ENCODE measurements at places on chromosomes 6 and 20.

DNA sequence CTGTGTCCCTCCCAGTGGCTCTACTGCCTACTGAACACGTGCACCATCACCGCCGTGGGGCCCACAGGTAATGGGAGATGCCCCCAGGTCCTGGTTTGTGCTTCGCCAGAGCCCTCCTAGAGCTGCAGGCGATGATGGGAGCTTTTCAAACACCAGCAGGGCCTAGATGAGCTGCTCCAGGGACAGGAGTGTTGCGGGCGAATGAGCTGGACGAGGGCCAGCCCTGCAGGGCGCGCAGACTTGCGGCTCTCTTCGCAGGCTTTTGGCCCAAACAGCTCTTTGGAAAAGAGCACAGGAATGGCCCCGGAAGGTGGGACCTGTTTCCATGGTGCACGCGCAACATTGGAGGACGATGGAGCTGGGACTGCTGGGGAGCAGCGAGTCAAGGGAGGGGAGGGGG is 409.3 kb upstream of the SULF2 start:
- no peak for DNase-seq

GRCh38 chr20:3173610-3174441 is 477 bp upstream of the LZTS3 start:
- DNase-seq = peak; percentile 74

GRCh38 chr20:54585217-54585616 is 109.8 kb downstream of the DOK5 start:
- DNase-seq = no peak

- DNase-seq = no peak
These were observed 16.1 kb upstream of the STK38 start for GRCh38 chr6:36563237-36563927.

DNA sequence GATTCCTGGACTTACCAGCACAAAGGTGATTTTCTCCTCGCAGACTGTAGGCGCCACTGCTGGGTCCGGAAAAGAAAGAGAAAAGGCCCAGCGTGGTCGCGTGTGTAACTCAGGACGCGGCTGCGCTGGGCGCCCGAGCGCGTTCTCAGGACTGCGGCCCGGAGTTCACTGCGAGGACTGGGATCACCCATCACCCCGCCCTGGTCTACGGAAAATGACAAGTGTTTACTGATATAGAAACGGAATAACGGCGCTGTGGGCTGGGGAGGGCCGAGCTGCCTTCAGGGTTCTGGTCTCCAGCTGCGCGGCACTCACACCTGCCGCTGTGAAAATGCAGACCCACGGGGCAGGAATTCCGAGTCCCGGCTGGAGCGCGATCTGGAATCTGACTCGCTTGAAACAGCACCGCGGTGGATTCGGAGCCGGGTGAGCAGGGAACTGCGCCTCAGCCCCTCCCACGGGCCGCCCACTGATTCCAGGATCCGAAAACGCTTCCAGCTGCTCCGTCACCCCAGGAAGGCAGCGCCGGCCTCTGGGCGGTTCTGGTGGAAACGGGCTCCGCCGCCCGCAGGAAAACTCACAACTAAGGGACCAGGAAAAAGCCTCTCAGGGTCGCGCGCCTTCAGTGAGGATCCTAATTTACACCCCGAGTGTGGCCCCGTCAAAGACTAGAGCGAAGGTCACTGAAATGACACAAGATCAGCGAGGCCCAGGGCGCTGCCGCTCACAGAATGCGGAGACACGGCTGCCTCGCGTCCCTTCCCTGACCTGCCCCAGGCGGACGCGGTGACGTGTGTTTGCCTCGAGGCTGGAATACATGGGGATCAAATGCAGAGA is 34.5 kb downstream of the HLA-A start:
- DNase-seq = peak; percentile 67

DNA sequence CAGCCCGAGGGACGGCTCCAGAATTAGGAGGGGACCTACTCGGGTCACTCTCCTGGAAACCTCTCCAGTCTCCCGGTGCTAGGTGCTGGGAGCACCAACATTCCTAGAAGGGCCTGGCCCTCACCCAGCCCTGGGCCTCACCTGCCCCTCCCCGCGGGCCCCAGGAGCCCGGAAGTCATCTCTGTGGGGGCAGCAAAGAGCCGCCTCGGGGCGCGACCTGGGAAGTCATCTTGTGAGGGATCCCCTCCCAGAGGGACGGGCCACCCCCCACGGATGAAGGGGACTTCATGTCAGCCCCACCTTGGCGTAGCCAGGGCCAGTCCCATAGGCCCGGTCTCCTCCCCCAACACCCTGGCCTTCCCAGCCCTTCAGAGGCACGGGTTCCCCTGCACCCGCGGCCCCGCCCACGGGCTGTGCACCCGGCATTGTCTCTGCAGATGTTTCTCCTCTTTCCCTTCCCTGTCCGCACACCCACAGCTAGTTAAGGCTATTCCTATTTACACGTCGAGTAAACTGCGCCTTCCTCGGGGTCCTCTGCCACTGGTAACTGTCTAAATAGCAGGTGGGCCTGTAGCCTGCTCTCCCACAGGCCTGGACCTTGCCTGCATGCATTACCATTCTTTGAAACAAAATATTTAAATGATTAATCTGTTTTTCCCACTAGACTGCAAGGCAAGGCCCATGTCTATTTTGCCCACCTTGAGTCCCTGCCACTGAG is 896 bp upstream of the RNASET2 start:
- peak; percentile 65 for DNase-seq

GRCh38 chr20:51412951-51413481 is 129.5 kb downstream of the NFATC2 start:
- no peak for DNase-seq

All from ecto neural progenitor cell (in vitro differentiated cells).